CD4-positive, alpha-beta T cell treated with Interleukin-15 for 4 hours (primary cell): ENCODE measurements at places on chromosomes 4 and X.

DNA sequence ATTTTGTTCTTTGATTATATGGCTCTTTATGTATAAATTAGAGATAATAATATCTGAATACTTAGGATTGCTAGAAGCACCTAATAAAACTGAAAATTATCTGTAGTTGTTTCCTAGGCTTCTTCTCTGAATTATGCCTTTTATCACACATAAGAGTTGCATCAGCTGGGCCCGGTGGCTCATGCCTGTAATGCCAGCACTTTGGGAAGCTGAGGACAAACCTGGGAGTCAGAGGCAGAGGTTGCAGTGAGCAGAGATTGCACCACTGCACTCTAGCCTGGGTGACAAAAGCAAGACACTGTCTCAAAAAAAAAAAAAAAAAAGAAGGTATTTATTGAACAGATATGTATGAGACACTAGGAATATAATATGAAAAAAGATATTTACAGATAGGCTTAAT, 773.5 kb upstream of the AGA start:
- no peak for DNase-seq

DNA sequence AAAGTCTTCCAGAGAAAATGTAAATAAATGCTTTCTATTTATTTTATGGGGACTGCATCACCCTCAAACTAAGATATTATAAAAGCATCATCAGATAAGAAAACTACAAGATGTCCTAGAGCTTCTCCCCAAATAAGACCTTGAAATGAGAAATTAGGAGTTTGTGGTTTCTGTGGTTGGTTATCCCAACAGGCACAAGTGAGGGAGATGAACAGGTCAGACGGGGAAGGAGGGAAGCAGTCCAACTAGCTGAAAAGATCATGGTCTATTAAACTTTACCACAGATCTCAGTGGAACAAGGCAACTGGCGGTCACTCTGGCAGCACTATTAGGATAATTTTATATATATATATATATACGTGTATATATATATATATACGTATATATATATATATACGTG, 319.3 kb upstream of the GRID2 start:
- DNase-seq, result no peak

DNA sequence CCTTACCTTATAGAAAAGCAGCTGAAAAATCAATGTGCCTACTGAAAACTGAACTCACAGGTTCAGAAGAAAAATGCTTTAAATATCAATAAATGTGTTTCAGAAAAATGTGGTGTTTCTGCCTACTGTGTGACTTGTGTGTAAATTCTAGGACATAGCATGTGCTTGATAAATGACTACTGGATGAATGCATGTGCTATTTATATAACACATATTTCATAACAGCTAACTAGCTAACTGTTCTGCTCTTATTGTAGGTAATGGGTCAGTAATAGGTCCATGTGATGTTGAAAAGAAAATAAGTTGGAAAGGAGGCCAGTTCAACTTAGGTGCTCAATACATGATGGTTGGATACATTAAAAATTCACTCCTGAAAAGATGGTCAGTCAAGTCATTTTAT, 993.0 kb upstream of the LCORL start:
- no peak for DNase-seq

GRCh38 chr4:131159261-131159660, 1989.8 kb upstream of the PCDH10 start:
- DNase-seq, result no peak
